Thoracic aorta endothelial cell (primary cell): ENCODE measurements at places on chromosomes 6 and 20. TPM values are rescaled to one million over a fixed set of nuclear protein-coding genes. Genes with fewer than 3 reads are reported as not detected.

The BACH2 gene
- total RNA-seq = 0.40 and 0.93 TPM in 2 replicates

The GLP1R gene
- not detected in 2 replicates for total RNA-seq

The CD93 gene
- total RNA-seq = 323 and 495 TPM in 2 replicates

The ANGPT4 gene
- total RNA-seq = not detected in 2 replicates

The KCNG1 gene
- 0.40 and 1.5 TPM in 2 replicates for total RNA-seq

The SLCO4A1 gene
- 5.9 and 12.0 TPM in 2 replicates for total RNA-seq

The OR2H1 gene
- total RNA-seq = not detected in 2 replicates

The CAGE1 gene
- under 0.01 and 0.07 TPM in 2 replicates for total RNA-seq

The XKR7 gene
- not detected in 2 replicates for total RNA-seq

The ETV7 gene
- total RNA-seq = 0.13 and 0.14 TPM in 2 replicates

The NKAIN4 gene
- total RNA-seq = not detected in 2 replicates

The COL19A1 gene
- total RNA-seq = not detected in 2 replicates

The LY6G6D gene
- total RNA-seq = not detected in 2 replicates

The BTN3A1 gene
- total RNA-seq = 11.5 and 12.2 TPM in 2 replicates

The PKHD1 gene
- total RNA-seq = not detected in 2 replicates

The DHX16 gene
- 35.5 and 38.6 TPM in 2 replicates for total RNA-seq

The RAET1L gene
- total RNA-seq = not detected in 2 replicates
